ENCODE measurements at places on chromosomes 1 and 21.
A peak's percentile ranks its signal among the peaks of the same experiment; 100 is the strongest.

- no peak for DNase-seq
These were observed 21.3 kb upstream of the LDLRAP1 start for GRCh38 chr1:25522031-25522655.

DNA sequence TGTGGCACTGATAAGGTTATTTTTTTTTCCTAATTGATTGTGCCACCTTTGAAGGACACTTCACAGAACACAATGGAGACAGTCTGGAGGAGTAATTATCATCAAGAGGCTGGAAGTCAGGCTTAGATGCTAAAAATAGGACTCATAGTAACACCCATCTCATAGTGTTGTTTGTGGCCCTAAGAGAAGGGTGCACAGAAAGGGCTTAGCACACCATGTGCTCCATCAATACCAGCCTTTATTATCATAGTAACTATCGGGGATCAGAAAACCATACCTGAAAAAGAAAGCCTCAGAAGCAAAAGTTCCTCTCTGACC lies 11.9 kb downstream of the NIPAL3 start:
- DNase-seq, result no peak

DNA sequence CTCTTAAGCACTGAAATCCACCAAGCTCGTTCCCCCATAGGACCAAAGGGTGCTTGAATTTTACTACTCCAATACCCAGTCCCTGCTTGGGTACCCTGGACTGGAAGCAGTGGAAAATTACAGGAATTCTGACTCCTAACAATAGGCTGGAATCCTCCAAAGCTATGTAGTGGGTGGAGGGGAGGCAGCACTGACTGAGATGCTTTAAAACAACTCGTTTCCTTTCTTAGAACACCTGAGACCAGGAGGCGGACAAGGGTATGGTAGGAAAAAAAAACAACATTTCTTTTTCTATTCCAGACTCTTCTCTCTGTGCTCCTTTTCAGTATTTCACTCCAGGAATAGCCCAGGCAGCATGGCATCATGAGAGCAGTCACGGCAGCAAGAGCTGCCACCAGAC lies 2.3 kb downstream of the PEF1 start:
- DNase-seq, result no peak

DNA sequence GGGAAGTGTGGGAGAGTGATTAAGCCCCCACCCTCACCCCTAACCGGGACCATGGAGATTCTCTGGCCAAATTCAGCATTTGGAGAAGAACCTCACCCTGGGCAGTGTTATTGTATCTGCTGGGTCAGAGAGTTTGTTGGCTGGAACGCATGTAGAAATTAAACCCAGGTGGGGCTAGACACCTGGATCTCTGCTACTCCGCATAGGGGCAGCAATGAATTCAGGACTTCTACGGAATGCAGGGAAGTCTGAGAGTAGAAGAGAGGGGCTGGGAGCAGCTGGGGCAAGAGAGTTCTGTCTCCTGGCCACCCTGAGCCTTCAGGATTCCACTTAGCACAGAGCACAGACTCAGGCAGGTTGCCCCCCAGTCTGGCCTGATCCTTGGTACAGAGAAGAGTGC lies 3.6 kb upstream of the CRABP2 start:
- no peak for DNase-seq

- no peak for DNase-seq
These were observed 5.6 kb downstream of the AHCTF1 start for GRCh38 chr1:246925997-246926626.

DNA sequence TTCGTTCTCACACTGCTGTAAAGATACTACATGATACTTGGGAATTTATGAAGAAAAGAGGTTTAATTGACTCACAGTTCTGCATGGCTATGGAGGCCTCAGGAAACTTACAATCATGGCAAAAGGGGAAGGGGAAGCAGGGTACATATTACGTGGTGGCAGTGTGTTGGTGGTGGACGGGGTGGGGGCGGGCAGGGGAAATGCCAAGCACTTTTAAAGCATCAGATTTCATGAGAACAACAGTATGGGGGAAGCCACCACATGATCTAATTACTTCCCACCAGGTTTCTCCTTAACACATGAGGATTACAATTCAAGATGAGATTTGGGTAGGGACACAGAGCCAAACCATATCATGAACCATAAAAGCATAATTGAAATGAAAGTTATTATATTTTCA lies 88.5 kb downstream of the UBE2U start:
- DNase-seq, result no peak

- no peak for DNase-seq
These were observed 56.2 kb downstream of the ALG6 start for GRCh38 chr1:63423649-63424048.

GRCh38 chr1:50129201-50129600 lies 20.5 kb downstream of the ELAVL4 start:
- DNase-seq, result no peak

DNA sequence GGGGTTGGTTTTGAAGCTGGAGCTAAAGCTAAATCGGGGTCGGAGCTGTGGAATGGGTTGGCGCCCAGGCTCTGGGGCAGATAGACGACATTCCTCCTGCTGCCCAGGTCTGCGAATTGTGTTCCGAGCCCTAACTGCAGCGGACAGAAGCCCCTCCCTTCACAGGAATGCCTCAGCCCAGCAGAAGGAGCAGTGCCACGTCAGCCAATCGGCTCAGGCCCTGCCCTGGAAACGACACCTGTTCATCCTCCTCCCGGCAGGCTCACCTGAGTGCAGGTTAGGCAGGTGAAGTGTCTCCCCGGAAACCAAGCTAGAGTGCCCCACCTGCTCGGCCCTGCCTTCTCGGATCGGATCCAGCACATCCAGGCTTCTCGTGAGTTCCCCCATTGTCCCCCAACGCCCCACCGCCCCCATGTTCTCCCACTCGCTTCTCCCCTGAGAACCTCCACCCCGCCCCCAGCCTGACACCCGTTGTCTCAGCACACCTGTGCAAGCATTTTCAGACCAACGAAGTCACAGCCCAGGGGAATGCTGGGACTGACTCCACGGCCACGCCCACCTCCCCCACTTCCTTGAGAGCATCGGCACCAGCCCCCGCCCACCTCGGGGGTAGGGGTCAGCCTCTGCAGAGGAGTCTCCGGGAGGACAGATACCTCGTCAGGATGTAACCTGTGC lies 775 bp downstream of the TMEM125 start:
- peak; percentile 17 for DNase-seq

Data from SK-N-SH (cell line).